Central memory CD8-positive, alpha-beta T cell (primary cell): ENCODE measurements at places on chromosomes 7 and 10.

- H3K36me3 ChIP-seq: peaks cover 5% of the 10 kb centered on the region
- no peak overlapping the region for H3K27ac ChIP-seq
Observed at GRCh38 chr10:79097021-79097872, 28.5 kb downstream of the ZMIZ1 start.

- no peaks in the 10 kb centered on the region for H3K36me3 ChIP-seq
- no peak overlapping the region for H3K4me3 ChIP-seq
- no peaks in the 10 kb centered on the region for H3K27me3 ChIP-seq
- no peak overlapping the region for H3K27ac ChIP-seq
- no peak for DNase-seq
Observed at GRCh38 chr10:13859979-13860654, 273.4 kb downstream of the PRPF18 start.

GRCh38 chr10:98684019-98684899 lies 237.5 kb upstream of the HPS1 start:
- H3K4me3 ChIP-seq: no peak overlapping the region
- no peaks in the 10 kb centered on the region for H3K4me1 ChIP-seq
- DNase-seq: no peak
- peaks cover 43% of the 10 kb centered on the region for H3K27me3 ChIP-seq

- no peak for DNase-seq
- H3K27ac ChIP-seq: no peak overlapping the region
- H3K4me3 ChIP-seq: no peak overlapping the region
Observed at GRCh38 chr10:127570036-127570435, 20.9 kb downstream of the NPS start.

- peaks cover 72% of the 10 kb centered on the region for H3K27me3 ChIP-seq
- peak overlapping the region; percentile 75 for H3K27ac ChIP-seq
- peak overlapping the region; percentile 12 for H3K4me3 ChIP-seq
- DNase-seq: no peak
- H3K36me3 ChIP-seq: peaks cover 31% of the 10 kb centered on the region
Observed at GRCh38 chr7:1234049-1234880, 1.6 kb downstream of the UNCX start.

DNA sequence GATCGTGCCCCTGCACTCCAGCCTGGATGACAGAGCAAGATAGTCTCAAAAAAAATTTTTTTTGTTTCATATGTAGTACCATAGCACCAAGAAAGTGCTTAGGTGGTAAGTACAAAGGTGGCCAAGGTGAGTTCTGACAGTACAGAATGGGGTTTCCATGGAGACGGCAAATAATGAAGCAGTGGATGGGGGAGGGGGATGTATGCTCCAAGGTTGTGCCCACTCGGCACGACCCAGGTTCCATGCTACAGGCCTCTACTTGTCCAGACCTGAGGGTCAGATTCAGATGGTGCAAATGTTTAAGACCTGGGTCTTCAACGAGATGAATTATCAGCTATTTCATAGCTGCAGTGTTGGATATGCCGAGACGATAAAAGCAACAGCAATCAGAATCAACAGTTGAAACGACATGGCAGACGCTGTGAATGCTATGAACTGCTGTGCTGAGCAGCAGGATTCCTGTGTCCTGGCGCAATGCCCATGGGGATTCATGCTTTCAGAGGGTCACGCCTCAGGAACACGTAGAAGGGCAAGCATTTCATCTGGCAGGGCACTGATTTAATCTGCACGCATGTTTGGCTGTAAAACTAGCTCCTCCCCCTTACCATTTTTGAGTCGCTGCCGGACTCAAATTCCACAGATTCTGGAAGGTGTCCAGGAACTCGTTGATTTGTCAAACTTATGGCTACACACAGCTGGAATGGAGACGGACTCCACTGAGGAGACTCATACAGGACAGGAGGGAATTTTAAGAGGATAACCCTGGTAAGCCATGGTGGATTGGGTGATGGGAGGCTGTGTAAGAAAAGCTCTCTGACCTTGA lies 256.5 kb downstream of the FRMD4A start:
- no peak for DNase-seq
- no peaks in the 10 kb centered on the region for H3K4me1 ChIP-seq
- peaks cover 61% of the 10 kb centered on the region for H3K27me3 ChIP-seq
- no peak overlapping the region for H3K27ac ChIP-seq
- H3K4me3 ChIP-seq: no peak overlapping the region
- no peaks in the 10 kb centered on the region for H3K36me3 ChIP-seq

DNA sequence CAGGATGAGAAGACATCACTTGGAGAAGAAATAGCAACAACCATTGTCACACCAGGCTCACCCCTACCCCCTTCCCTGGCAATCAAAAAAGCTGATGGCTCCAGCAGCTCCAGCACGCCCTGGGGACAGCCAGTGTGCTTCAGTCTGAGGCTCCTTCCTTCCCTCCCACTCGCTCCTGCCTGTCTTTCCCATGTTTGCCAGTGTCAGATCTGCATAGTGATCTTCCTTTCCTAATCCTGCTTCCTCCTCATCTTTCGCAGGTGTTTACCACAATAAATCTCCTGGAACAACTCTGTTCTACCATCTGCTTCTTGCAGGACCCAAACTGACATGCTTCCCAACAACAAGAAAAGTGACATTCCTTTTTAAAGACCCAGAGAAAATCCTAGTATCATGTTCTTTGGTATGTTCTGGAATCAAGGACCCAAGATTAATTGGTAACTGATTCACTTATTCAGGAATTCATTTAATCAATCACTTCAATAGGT lies 57.1 kb downstream of the STEAP1B start:
- DNase-seq: no peak
- H3K27ac ChIP-seq: no peak overlapping the region
- H3K36me3 ChIP-seq: no peaks in the 10 kb centered on the region

DNA sequence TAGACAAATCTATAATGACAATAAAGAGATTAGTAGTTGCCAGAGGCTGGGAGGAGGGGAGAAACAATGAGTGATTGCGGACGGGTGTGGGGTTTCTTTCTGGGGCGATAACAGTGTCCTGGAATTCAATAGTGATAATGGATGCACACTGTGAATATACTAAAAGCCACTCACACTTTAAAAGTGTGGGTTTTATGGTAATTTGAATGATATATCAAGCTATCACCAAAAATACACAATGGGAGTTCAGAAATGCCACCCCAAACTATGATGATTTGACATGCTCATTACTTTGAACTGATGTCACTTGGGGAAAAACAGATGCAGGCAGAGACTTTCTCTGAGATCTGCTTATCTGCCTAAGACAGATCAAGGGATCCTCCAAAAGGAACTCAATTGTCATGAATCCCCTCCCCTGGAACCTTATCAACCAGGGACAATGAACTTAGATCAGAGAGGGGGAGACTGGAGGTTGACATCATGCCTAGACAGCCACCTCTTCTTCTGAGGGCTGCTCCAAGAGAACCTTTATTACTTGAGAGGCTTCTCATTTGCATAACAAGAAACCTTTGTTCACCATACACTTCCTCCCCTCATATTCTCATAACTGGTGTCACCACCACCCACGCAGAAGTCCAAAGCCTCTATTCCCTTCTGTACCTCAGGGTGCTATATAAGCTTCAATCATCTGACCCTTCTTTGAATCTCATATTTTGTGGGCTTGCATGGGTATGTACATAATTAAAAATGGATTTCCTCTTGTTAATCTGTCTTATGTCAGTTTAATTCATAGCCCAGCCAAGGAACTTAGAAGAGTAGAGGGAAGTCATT lies 14.8 kb upstream of the ZC3HAV1 start:
- peaks cover 1% of the 10 kb centered on the region for H3K36me3 ChIP-seq
- DNase-seq: no peak
- no peaks in the 10 kb centered on the region for H3K4me1 ChIP-seq
- H3K27me3 ChIP-seq: no peaks in the 10 kb centered on the region

DNA sequence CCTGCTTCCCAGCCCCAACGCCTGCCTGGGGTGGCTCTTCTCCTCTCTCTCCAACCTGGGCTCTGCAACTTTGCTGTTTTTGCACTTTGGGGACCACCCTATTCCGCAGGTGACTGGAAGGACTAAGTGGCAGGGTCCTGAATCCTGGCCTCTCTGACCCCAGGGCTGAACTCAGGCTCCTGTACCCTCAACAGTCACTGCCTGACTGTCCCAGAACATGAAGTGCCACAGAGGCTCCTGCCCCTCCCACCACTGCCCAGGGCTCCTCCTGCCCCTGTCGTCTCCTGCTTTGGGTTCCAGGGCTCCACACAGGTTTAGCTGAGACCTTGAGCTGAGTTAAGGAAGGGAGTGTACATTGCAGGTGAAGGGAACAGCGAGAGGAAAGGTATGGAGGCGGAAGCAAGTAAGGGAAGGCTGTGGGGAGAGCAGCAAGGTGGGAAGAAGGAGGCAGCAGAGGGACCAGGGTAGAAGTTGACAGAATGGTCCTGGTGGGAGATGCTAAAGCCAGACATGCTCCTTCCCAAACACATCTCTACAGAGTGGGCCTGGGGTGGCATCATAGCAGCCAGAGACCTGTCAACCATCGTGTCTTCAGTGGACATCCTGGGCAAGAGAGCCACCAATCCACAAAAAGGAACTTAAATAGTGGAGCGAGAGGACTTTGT lies 5.7 kb upstream of the GRID1 start:
- no peaks in the 10 kb centered on the region for H3K4me1 ChIP-seq
- H3K4me3 ChIP-seq: no peak overlapping the region
- no peak overlapping the region for H3K27ac ChIP-seq
- H3K27me3 ChIP-seq: peaks cover 71% of the 10 kb centered on the region
- H3K36me3 ChIP-seq: no peaks in the 10 kb centered on the region
- no peak for DNase-seq

- peaks cover 26% of the 10 kb centered on the region for H3K36me3 ChIP-seq
- peaks cover 29% of the 10 kb centered on the region for H3K4me1 ChIP-seq
- peak overlapping the region; percentile 2 for H3K27ac ChIP-seq
- no peak for DNase-seq
- H3K4me3 ChIP-seq: no peak overlapping the region
Observed at GRCh38 chr7:104938741-104939390, 75.1 kb upstream of the KMT2E start.
